ENCODE measurements at places on chromosomes 16 and 17. TPM values are rescaled to one million over a fixed set of nuclear protein-coding genes. Genes with fewer than 3 reads are reported as not detected.

MYCBPAP gene
- not detected for total RNA-seq

MMD gene
- total RNA-seq, result 16.7 TPM

CCL3 gene
- 2.9 TPM for total RNA-seq

MYH13 gene
- not detected for total RNA-seq

ABAT gene
- 3.9 TPM for total RNA-seq

- DNase-seq, result no peak
Measured at GRCh38 chr17:59373882-59374495, 42.5 kb downstream of the YPEL2 start.

- no peak for DNase-seq
Measured at GRCh38 chr17:81578038-81578441, 25.9 kb upstream of the FAAP100 start.

DNA sequence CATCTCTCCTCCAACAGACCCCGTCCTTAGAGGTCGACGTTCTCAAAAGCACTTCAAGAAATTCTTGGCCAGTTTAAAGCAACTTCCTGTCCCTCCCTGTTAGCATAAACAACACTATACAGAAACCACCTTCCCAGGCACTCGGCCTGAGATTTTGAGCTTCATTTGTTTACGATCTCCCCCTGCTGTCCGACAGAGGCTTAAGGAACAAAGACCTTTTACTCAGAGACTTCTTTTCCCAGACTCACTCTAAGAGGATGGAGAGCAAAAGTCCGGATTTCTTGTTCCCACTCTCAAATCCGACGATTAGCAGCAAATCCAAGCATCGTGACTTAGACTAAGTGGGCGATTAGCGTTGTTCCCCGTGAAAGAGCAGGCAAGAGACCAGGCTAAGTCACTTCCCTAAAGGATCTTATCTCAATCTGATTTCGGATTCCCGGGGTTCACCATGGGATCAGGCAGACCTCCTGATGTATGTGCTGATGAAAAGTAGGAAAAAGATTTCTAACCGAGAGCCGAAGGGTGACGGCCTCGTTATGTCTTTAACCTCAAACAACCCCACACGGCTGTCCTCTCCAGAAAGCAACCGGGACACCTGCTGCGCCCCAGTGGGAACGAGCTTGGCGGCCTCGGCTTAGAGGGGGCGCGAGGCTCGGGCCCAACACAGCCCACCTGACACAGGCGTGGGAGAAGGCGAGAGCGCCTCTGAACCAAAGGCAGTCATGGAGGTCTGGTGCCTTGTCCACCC lies 598 bp downstream of the INPP5K start:
- DNase-seq, result no peak

- DNase-seq, result no peak
Measured at GRCh38 chr17:67974598-67975066, 21.6 kb downstream of the C17orf58 start.

DNA sequence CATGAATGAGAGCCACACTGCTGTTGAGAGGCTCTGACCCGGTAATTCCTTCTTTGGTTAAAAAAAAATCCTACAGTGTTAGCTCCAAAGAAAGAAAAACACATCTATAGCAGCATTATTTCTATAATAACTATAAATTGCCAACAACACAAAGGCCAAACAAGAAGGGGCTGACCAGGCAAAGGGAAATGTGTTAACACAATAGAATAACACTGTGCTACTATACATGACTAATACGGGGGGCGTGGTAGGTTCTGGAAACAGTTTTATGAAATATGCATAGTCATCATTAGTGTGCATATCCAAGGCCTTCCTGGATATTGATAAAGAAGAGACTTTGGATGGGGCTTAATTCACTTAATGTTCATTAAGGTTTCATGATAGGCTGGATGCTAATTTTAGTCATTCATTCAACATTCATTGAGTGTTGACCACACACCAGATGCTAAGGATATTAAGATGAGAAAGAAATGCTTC lies 50.0 kb upstream of the CCL1 start:
- no peak for DNase-seq

DNA sequence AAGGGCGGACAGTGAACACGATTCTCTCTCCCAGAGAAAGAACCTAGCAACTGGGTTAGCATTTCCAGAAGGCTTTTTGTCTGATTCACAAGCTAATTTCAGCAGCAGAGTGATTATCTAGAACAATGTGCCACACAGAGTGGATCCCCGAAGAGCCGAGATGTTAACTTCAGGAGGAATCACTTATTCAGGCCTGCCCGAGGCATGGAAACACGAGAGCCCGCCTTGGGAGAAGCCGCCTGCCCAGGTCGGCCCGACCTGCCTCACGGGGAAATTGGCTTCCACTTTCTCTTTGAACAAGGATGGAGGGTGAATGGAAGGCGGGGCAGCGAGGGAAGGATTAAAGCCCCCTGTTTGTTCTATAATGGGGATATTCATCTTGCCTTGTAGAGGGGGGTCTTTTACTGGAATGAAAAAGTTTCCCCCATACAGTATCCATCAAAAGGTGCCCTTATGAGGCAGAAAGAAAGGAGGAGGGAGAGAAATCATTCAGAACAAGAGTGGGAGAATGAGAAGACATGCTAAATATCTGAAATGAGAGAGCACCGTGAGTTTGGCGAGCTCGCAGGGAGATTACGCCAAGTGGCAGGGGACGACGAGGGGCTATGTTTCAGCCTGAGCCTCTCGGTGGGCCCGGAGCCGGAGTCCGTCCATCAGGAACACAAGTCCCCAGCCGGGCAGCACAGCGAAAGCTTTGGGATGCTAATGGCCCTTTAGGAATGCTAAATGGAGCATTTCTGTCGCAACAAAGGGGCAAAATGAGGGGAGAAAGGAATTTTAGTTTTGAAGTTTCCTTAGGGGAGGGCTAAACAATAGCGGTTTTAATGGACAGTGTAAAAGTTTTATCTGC lies 33.0 kb downstream of the NTN1 start:
- DNase-seq, result no peak

DNA sequence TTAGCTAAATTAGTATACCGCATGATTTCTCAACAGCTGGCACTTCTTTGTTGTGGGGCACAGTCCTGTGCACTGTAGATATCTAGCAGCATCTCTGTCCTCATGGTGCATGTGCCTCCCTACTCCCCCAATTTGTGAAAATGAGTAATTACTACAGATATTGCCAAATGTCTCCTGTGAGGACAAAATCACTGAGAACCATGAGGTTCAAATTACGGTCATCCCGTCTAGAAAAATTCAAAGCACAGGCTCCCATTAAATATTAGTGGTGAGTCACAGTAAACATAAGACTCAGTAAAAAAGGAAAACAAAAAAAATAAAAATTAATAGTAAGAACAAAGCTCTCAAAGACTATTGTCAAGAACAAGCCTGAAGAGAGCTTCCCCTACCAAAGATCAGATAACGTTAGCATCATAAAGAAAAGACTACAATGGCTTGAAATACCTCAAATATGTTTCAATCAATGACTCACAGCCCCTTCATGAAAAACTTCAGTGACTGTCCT lies 57.8 kb downstream of the STH start:
- no peak for DNase-seq

GRCh38 chr16:13886608-13887007 lies 33.3 kb upstream of the ERCC4 start:
- no peak for DNase-seq

DNA sequence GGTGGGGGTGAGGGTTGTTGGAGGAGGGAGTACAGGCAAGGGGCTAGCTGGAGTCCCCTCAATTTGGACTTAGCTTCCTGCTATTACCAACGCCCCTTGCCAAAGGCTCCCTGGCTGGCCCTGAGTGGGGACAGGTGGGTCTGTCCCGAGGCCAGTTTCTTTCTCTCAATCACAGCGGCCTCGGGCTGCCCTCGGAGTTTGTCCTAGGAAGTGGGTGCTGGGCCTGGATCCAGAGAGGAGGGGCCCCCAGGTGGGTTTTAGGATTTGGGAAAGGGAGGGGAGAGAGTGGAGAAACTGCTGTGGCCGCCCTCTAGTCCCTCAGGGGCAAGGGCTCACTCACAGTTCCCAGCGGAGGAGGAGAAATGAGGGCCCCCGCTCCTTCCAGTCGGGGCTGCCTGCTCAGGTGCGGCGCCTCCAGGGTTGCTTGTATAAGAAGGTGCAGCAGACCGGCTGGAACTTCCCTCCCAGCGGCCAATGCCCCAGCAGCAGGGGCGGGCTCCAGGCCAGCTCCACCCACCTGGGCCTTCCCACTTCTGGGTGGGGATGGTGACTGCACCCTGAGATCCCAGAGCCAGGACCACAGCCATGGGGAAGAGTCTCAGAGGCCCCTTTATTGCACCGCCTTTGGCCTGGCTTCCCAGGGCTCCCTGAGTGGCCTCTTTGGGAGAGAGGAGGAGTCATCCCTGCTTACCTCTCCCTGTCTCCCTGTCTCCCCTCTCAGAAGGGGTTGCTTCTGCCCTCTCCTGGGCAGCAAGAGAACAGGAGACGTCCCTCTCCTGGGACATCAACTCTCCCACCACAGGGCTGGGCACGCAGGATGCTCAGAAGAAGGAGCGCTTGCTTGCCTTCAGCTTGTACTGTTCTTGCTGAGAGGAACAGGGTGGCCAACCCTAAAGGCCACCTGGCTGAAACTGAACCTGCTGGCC lies 112.0 kb upstream of the SMURF2 start:
- no peak for DNase-seq

GRCh38 chr17:16924696-16925440 lies 47.0 kb downstream of the TNFRSF13B start:
- no peak for DNase-seq

DNA sequence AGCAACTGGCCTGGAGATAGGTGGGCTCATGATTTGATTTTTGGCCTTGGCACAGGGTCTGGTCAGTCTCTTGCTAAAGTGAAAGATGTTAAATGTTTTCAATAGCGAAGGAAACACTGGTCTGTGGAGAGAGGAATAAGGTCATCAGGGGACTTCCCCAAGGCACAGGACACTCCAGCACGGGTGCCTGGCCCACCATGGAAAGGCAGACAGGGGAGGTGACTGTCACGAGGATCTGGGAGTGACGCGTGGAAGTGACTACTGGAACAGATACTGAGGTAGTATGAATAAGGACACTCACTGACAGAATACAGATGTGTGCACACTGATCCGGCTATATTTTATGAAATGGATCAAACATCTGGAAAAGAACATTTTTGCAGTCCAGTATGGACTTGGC lies 16.7 kb upstream of the ICAM2 start:
- no peak for DNase-seq

GRCh38 chr17:16328997-16329396 lies 24.3 kb downstream of the CENPV start:
- no peak for DNase-seq

GRCh38 chr16:75181630-75182029 lies 25.3 kb downstream of the CTRB2 start:
- no peak for DNase-seq

DNA sequence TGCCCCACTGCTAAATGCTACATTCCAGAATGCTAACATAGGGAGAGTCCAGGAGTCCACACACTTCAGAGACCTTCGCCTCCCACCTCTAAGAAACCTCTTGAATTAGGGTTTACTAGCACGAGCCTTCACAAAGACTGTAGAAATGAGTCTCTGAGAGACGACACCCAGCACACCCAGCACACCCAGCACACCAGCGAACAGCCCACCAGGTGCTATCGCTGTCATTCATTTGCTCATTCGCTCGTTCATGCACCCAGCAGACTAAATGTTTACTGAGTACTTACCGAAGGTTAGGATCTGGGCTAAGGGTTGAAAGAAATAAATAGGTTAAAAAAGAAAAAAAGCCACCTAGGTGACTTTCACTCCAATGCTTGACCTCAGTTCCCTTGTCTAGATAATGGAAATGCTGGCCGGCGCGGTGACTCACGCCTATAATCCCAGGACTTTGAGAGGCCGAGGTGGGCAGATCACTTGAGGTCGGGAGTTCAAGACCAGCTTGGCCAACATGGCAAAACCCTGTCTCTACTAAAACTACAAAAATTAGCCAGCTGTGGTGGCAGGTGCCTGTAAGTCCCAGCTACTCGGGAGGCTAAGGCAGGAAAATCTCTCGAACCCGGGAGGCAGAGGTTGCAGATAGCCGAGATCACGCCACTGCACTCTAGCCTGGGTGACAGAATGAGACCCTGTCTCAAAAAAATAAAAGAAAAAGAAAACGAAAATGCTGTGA lies 100.8 kb downstream of the ADCY9 start:
- DNase-seq, result no peak

- no peak for DNase-seq
Measured at GRCh38 chr17:81115749-81116464, 49.4 kb upstream of the PVALEF start.

GRCh38 chr17:74779948-74780400 lies 3.8 kb upstream of the NAT9 start:
- no peak for DNase-seq

DNA sequence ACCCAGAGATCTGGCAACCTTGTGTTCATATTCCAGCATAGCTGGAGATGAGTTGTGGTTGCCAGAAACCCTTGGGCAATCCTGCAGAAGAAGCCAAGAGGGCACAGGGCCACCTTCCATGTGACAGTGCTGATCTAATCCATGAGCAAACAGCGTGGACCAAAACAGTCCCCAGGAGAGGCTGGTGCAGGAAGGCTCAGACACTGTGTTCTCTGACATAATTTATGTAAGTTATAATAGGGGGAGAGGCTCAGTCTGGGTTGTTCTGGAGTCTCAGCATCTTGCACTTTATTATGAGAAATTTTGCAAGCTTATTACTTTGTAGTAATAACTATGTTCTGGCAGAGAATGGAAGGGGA lies 273.9 kb downstream of the HAPSTR1 start:
- peak; percentile 64 for DNase-seq

- DNase-seq, result peak; percentile 82
Measured at GRCh38 chr16:50859628-50860360, 117.9 kb downstream of the CYLD start.

Measured in vagina (tissue), 2 donors.